ENCODE measurements at places on chromosomes 2 and 18.

DNA sequence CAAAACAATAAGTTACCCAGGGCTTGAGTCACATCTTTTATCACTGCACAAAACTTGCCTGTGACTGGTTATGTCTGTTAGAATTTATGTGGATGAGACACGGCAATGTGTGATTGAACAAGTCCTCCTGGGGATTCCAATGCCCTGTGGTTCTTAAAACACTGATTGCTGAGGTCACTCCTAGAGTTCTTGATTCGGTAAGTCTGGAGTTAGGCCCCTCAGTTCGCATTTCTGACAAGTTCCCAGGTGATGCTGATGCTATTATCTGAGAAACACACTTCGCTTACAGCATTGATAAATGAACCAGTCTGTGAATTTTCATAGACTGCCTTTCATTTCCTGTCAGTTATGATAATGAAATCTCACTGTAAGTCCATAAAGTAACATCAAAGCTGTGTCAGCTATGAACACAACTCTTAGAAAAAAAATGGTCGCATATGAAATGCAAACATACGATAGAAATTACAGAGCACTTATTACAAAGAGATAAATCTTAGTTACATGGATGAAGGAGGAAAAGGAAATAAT is 214.0 kb downstream of the DLGAP1 start:
- no peak for DNase-seq

- no peak for DNase-seq
Observed at GRCh38 chr2:143402451-143402850, 273.2 kb downstream of the ARHGAP15 start.

DNA sequence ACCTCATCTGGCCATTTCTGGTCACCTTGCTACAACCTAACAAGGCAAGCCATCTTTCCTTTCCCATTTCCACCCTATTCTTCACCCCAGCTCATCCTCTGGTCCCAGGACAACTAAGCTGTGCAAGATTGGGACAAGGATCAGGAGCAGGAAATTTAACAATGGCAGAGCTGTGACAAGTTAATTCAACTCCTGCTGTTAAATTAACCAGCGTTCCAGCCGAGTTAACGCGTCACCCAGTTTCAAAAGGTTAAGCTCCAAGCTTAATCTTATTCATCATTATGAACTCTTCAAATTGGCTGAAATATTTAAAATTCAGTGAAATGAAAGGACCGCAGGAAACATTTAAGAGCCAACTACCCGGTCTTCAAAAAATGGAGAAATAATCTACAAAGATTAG is 231.9 kb downstream of the GRB14 start:
- DNase-seq = peak; percentile 23

GRCh38 chr2:14285812-14286211 is 346.7 kb upstream of the LRATD1 start:
- no peak for DNase-seq

- no peak for DNase-seq
Observed at GRCh38 chr2:106314444-106314843, 120.3 kb upstream of the UXS1 start.

DNA sequence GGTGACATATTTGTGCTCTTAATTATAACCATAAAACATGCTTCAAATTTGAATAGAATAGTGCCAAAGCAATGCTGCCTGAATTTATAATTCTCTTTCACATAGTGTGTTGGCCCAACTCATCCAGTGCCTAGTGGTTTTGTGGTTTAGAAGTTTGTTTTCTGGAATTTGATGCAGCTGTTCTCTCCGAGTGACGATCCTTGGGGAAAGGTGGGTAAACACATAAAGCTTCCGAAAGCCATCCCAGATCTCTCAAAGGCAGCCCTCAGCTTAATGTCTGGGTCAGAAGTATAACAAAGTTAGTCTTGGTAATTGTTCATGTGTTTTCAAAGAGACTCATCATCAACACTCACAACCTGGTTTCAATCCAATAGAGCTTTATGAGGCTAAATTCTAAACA is 235.6 kb upstream of the CDH2 start:
- DNase-seq = no peak

- peak; percentile 54 for DNase-seq
Observed at GRCh38 chr2:233832869-233833311, 21.4 kb downstream of the HJURP start.

GRCh38 chr2:46852598-46852997 is 63.0 kb downstream of the MCFD2 start:
- DNase-seq = no peak

GRCh38 chr2:70949086-70949485 is 13.4 kb downstream of the ATP6V1B1 start:
- DNase-seq = no peak

GRCh38 chr2:216735086-216735485 is 39.7 kb upstream of the IGFBP5 start:
- no peak for DNase-seq

GRCh38 chr2:24682304-24682703 is 110.9 kb downstream of the PTRHD1 start:
- DNase-seq = no peak

- DNase-seq = no peak
Observed at GRCh38 chr2:67268797-67269196, 128.3 kb upstream of the ETAA1 start.

GRCh38 chr2:119234021-119235019 is 10.7 kb downstream of the STEAP3 start:
- DNase-seq = peak; percentile 65

GRCh38 chr2:225472161-225472560 is 72.7 kb downstream of the NYAP2 start:
- DNase-seq = no peak

GRCh38 chr2:164485541-164485940 is 135.7 kb downstream of the GRB14 start:
- no peak for DNase-seq

GRCh38 chr2:13758412-13758811 is 874.1 kb upstream of the LRATD1 start:
- DNase-seq = no peak

DNA sequence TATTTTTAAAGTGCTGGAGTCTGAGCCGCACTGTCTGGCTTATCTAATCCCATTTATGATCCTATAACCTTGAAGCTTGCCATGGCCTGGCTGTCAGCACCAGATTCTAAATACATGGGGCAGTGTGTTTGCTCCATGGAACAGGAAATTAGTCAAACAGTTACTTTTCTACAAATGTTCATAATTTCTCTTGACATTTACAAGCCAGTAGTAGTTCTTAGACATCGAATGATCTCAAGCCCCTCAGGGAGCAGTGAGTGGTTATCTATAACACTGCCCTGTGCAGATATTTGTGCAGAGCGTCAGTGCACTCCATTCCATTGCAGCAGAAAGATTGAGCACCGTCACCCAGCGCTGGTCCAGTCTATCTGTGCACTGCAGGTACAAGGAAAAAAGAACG is 205.2 kb downstream of the AGPS start:
- no peak for DNase-seq

- no peak for DNase-seq
Observed at GRCh38 chr2:203858176-203858575, 9.4 kb upstream of the CTLA4 start.

DNA sequence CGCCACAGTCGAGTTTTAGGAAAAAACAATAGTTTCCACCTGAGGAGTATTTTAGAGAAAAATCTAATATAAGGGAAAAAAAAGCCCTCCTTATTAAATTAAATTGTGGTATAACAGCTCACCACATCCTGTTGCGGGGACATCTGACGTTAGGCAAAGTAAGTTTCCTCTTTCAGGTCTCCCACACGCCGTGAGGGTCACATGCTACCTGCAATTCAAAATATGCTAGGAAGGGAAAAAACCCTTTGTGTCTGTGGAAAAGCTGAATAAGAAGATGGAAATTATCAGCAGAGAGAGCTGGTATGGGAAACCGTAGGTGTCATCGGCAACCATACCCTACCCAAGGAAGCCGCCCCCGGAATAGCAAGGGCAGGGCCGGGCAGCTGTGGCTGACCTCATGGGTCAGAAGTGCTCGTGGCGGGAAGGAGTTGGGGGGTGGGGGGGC is 128.0 kb downstream of the NFATC1 start:
- DNase-seq = no peak

DNA sequence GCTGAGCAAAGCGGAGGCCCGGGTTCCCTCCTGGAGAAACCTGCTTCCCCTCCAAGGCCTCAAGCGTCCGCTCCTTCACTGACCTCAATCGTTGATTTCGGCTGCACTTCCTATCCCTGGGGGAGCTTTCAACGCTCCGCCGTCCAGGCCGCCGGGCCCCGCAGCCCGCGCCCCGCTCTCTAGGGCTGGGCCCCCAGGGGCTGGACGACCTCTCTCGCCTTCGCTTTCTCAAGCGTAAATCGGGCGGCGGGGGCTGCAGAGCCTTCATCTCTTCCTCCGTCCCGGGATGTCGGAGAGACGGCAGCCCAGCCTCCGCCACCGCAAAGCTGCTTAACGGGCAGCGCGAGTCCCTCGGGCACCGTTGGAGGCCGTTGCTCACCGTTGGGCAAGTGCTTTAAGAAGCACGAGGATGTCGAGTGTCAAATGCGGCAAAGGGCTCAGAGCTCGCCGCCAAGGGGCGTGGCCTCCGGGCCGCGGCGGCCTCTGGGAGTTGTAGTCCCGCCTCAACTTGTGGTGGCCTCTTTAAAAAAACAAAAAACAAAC is 8.5 kb downstream of the HES6 start:
- DNase-seq = peak; percentile 64

DNA sequence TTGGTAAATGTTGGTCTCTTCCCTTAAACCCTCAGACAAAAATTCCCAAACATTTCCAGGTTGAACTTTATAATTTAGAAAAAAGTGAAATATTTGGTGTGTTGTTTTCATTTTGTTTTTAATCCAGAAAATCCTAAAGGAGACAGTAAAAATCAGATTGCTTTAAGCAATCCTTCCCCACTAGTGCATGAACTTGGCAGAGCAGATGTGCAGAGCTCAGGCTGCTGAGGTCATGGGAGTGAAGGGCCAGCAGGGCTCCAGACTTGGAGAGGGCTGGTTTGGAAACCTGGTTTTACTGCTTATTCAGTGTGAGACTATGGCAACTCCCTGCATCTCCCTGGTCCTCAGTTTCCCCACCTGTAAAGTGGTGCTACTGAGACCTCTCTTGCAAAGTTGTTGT is 66.7 kb upstream of the TEX51 start:
- DNase-seq = no peak

GRCh38 chr2:8555543-8555942 is 126.3 kb upstream of the ID2 start:
- DNase-seq = no peak

- DNase-seq = no peak
Observed at GRCh38 chr2:160221391-160222276, 21.6 kb upstream of the ITGB6 start.

- DNase-seq = no peak
Observed at GRCh38 chr18:2089396-2089795, 481.9 kb downstream of the METTL4 start.
